Dermis microvascular lymphatic vessel endothelial cell (primary cell): ENCODE measurements at places on chromosomes 3 and 15. TPM values are rescaled to one million over a fixed set of nuclear protein-coding genes. Genes with fewer than 3 reads are reported as not detected.

The CSPG4 gene
- total RNA-seq = under 0.01 and 0.13 TPM in 2 replicates

The IQCH gene
- total RNA-seq = 1.0 and 1.1 TPM in 2 replicates

The LRRIQ4 gene
- under 0.01 TPM in 1 of 2 replicates, not detected in the other for total RNA-seq

The ATP13A5 gene
- not detected in 2 replicates for total RNA-seq

The CSTA gene
- not detected in 2 replicates for total RNA-seq

The TLR9 gene
- total RNA-seq = not detected in 2 replicates

The GNAT1 gene
- under 0.01 TPM in 1 of 2 replicates, not detected in the other for total RNA-seq

The STOML1 gene
- total RNA-seq = 8.6 and 13.7 TPM in 2 replicates

The ADAMTS9 gene
- total RNA-seq = 33.4 and 38.2 TPM in 2 replicates

The NOX5 gene
- total RNA-seq = under 0.01 TPM in 1 of 2 replicates, not detected in the other

DNA sequence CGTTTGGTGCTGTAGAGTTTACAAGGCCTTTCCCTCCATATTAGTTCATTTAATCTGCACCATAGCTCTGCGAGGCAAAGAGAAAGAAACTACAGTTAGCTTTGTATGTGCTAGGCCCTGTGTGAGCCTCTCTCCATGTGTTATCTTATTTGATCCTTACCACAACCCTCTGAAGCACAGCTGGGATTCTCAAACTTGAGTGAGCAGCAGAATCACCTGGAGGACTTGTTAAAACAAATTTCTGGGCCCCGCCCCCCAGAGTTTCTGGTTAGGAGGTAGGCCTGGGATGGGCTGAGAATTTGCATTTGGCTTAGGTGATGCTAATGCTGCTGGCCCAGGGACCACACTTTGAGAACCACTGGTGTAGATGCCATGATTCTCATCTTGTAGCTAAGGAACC, 12.3 kb downstream of the CA12 start:
- DNase-seq = no peak

GRCh38 chr3:72111265-72112205, 326.6 kb upstream of the PROK2 start:
- DNase-seq = no peak

DNA sequence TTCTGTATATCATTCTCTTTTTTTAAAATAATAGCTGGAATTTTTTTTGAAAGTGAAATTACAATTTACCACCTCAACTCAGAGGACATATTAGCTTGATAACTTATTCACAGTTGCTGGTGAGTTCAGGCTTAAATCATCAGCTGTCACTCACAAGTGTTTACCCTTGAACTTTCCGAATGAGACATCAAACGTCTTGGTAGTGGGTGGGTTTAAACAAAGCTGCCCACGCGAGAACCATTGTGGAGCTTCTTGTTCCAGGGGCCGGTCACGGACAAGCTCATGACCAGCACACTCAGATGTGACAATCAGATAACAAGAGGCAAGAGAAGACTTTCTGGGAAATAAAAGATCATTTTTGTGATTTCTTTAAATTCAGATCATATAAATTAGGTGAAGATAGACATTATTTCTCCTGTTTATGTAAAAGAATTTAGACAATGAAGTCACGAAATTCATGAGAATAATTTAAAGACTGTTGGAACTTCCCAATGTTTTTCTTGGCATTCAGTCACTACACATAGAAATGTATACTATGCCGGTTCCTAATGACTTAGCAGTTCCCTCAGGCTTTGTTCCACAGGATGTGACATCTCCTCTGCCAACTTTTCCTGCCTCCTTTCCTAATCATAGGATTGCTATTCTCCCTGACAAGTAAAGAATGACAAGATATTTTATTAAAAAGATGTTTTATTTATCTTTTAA, 29.3 kb downstream of the BTD start:
- peak; percentile 87 for DNase-seq

DNA sequence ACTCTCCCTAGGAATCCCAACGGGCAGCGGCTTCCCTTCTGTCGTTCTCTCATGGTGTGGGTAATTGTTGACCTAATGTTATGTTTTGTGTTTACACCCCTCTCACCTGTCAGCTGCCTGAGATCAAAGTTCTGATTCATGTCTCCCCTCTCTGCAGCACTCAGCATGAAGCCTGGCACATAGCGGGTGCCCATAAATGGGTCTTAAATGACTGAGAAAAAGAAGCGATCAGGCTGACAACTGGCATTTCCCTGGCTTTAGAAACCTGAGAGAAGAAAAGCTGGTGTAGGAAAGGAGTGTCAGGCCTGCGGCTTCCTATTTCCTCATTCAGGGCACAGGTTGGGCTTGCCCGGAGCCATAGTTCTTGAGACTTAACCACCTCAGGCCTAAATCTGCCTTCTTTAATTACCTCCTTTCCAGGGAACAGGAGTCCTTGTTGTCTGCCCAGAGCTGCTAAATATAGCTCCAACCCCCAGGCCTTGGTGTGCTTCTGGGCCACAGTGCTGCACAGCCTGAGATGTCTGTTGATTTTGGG, 31.8 kb downstream of the LPP start:
- DNase-seq = peak; percentile 11

DNA sequence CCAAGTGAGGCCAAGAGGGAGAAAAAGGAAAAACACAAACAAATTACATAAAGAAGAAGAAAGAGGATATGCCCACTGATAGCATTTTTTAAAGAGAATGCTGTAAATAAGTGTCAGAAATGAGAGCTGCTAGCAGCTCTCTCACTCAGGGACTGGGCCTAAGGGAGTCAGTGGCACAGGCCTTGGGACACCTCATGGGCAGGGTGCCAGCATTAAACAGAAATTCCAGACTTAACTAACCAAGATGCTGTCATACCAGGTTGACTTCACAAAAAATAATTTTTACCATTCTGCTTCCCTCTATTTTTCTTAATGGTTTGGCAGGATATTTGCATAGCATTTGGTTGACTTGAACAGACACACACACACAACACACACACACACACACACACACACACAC, 92.3 kb upstream of the ADAMTSL3 start:
- no peak for DNase-seq

GRCh38 chr3:10786640-10787039, 29.4 kb upstream of the SLC6A11 start:
- DNase-seq = no peak

DNA sequence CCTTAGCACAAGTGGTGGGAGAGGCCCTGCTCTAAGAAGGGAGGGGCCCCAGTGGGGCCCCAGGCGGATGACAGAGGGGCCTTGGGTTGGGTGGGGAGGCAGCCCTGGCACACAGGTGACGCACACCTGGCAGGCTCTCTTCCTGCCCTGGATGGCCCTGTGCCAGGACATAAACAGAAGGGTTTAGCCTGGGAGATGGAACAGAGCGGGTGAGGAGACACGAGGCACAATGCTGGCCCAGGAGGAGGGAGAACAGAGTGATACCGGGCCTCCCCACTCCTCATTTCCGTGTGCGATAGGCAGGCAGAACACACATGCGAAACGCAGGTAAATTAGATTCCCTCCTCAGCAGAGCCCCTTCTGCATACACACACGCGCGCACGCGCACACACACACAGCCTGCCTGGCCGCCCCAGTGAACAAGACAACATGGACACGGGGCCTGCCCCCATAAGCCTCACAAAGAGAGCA, 39.8 kb downstream of the IDH2 start:
- DNase-seq = no peak

DNA sequence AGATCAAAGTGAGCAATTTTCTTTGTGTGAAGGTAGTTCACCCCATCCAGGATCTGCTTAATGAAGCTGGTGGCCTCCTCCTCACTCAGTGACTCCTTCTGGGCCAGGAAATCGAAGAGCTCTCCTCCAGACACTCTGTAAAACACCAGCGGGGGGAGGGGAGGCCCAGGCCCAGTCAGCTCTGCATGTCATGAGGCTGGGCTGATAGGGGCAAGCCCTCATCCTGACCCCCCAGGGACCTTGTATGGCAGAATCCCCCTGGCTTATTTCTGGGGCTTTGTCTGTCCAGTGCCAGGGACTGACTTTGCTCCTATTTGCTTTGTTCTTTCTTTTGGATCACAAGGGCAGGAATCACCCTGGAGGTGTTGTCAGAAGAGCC, 74.9 kb downstream of the DAPK2 start:
- DNase-seq = no peak

DNA sequence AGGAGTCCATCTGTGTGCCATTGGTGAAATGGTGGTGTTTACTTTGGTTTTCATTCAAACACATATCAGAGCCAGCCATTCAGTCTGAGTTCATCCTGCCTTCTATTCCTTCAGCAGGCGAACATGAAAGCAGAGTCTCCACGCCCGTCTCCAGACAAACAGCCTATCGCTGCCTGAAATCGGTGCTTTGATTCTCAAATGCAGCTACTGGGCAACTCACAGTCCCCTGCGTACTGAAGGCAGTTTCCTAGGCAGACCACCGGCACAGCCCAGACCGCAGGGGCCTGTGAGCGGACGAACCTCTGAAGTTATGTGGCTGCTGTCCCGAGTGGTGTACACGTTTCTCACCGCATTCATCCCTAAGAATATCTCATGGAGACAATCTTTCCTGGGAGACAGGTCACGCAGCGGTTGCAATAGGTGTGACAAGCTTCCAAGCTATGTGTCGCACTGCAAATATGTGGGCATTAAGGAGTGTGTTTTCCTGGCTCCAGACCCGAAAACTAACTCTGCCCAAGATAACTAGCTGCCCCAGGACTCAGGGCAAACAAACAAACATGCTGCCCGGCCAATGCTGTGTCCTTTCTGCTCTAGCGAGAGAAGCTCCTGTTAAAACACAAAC, 16.9 kb upstream of the RYR3 start:
- DNase-seq = peak; percentile 26

GRCh38 chr3:106683953-106684620, 693.2 kb upstream of the CCDC54 start:
- DNase-seq = no peak

DNA sequence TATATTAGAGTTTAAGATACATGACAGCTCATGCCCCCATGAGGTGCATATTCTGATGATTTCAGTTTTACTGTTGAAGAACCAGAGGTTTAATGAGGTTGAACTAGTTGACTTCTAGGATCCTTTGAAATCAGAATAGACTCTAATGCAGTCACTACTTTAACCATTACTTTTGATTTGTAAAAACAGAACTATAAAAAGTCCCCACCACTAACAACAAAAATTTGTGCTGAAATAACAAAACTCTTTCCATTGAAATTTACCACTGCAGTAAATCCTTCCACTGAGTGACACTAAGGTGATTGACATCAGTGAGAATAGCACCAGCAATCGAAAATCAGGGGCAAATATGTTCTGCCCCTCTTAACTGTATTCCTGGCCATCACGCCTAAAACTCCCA, 214.1 kb downstream of the SHQ1 start:
- DNase-seq = no peak

DNA sequence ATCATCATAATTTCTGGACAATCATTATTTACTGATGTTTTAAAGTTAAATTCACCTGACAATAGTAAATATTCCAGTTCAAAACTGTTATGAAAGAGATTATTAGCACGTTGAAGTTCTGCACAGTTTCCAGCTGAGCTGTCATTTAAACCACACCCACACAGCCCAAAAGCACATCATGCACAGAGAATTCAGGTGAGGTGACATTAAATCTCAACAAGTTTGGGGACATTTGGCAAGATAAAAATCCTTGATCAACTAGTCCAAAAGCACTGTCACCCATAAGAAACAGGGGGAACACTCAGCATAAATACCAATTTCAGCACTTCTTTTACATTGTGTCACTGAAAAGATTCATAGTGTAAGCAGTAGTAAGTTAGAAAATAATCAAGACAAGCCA, 6.9 kb downstream of the NCEH1 start:
- DNase-seq = no peak

DNA sequence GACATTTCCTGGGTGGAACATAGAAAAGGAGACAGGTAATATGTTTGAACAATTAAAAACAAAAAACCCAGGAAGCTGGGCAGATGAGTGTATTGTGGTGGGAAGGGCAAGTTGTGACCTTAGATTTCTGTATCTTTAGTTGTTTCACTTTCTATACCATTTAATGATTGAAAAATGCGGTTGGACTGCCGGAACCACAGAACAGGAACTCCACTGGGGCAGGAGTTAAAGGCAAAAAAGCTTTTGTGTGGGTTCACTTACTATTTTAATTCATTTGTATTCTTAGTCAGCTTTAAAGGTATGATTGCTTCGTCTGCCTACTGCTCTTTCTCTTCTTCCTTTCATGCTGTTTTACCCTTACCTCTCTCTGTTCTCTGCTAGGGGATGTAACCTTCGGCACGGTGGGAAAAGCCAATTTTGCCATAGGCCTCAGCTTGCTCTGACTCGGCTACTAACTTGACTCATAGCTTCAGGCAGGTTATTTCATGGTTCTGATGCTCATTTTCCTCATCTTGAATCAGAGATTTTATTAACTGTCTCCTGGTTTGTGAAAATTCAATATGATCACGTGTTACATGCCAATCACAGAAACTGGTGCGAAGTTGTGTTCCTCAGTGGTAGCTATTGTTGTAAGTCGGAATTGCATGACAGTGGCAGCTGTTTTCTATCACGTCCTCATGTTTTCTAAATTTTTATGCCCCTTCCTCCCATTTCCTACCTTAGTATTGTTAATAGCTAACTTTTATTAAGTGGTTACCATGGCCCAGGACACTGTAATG, 1.6 kb upstream of the MCTP2 start:
- DNase-seq = no peak

GRCh38 chr3:50610181-50610971, 1.2 kb downstream of the CISH start:
- no peak for DNase-seq

- DNase-seq = peak; percentile 78
Observed at GRCh38 chr3:71652781-71653413, 69.4 kb upstream of the FOXP1 start.
